ENCODE measurements at places on chromosomes 6 and 20.

DNA sequence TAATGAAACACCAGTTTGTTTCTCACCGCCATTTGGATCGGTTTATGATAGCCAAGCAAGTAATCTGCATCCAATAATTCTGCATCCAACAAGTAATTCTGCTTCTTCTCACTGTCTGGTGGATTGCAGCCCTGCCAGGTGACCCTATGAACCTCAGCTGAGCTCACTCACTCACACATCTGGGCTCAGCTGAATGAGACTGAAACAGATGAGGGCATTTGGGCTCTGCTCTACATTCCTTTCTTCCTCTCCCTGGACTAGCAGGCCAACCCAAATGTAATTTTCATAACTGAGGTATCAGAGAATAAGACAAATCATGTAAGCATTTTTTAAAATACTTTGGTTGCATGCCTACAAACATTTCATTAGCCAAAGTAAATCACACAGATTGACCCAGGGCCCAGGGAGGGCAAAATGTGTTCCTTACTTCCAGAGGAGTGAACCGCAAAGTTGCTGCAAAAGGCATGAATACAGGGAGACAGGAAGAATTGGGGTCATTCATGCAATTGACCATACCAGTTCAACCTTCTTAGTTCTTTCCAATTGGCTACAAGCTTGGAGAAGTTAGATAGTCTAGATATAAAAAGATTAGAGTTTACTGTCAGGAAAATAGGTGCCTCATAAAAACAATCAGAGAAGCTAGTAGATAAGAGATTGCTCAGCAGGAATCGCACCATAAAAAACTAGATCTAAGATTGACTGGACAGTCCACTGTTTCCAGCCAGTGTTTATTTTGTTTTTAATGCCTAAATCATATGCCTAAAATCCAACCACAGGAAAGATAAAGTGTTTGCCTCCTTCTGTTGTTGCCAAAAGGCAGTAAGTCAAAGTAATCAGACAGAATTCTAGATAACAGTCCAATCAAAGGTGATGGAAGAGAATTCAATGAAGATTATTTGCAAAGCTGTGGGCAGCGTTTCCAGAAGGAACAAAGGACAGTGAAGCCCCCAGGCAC lies 43.7 kb downstream of the CBLN4 start:
- no peak for DNase-seq

DNA sequence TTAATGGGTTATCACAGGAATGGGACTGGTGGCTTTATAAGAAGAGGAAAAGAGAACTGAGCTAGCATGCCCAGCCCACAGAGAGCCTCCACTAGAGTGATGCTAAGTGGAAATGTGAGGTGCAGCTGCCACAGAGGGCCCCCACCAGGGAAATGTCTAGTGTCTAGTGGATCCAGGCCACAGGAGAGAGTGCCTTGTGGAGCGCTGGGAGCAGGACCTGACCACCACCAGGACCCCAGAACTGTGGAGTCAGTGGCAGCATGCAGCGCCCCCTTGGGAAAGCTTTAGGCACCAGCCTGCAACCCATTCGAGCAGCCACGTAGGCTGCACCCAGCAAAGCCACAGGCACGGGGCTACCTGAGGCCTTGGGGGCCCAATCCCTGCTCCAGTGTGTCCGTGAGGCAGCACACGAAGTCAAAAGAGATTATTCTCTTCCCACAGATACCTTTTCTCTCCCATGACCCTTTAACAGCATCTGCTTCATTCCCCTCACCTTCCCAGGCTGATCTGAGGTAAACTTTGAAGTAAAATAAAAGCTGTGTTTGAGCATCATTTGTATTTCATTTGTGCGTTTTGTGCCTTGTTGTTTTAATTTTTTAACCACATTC lies 4.4 kb downstream of the HLA-E start:
- DNase-seq = no peak

DNA sequence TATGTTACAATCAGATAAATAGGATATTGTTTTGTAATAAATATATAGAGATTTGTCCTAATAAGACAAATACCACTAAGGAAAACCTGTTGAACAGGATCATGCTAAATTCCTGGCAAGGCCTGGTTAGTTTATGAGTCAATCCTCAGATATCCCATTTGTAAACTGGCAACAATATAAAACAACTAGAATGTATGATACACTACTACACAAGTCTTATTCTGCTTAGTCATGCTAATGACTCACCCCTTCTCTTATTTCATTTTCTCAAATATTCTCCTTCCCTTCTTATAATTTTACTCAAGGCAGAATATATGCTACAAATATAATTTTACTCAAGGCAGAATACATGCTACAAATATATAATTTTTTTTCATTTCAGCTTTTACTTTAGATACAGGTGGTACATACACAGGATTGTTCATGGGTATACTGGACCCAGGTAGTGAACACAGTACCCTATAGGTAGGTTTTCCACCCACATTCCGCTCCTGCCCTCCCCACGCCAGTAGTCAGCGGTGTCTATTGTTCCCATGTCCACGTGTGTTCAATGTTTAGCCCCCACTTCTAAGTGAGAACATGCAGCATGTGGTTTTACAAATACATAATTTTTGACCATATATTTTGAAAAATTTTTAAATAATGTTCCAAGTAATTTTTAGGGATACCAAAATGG lies 6.3 kb downstream of the OSER1 start:
- no peak for DNase-seq

DNA sequence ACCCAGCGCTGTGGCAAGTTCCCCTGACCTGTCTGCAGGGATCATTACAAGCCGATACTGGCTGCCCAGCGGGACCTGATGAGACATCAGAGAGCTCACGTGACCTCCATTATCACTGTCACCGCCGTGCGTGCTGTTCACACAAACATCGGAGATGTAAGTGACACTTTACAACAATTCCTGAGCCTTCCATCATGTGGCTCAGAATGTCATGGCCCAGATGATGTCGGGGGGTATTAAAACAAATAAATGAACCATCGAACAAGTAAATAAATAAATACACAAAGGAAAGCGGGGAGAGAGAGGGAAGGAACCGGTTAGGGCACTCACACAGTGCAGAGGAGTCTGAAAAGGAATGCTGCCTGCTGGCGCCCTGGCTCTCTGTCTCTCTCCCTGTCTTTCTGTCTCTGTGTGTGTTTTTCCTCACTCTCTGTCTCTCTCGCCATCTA lies 195.1 kb downstream of the BMP7 start:
- DNase-seq = no peak

DNA sequence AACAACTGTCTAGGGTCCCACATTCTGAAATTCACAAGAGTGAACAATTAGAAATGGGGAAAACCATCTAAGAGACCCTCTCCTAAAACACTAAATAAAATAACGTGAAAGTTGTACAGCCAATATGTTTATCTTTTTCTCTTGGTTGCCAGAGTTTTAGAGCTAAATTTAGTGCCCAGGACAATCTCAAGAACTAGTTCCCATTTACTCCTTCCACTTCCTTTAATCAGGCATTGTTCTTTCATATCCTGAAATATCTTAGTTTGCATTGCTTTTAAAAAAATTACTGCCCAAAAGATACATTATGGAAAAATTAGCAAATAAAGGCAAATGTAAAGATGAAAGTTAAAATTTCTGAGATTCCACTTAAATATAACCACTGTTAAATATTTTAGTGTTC lies 33.1 kb upstream of the UBR2 start:
- no peak for DNase-seq

DNA sequence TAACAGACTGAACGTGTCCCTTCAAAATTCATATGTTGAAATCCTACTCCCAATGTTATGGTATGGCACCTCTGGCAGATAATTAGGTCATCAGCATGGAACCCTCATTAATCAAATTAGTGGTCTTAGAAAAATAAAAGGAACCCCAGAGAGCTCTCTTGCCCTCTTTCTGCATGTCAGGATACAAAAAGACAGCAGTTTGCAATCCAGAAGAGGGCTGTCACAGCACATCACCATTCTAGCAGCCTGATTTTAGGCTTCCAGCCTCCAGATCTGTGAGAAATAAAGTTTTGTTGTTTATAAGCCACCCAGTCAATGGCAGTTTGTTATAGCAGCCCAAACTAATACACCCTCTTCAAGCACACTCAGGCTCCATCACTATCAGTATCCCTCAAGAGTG lies 292.9 kb downstream of the TRDN start:
- no peak for DNase-seq

Data from body of pancreas (tissue), 4 donors.